ENCODE measurements at places on chromosomes 3 and 15.

GRCh38 chr3:177753451-177754155, 556.3 kb upstream of the TBL1XR1 start:
- DNase-seq: no peak

- no peak for DNase-seq
Observed at GRCh38 chr3:130688015-130688688, 58.5 kb downstream of the PIK3R4 start.

- DNase-seq: no peak
Observed at GRCh38 chr3:177424521-177424920, 227.2 kb upstream of the TBL1XR1 start.

- no peak for DNase-seq
Observed at GRCh38 chr15:101048176-101048575, 129.0 kb downstream of the LRRK1 start.

DNA sequence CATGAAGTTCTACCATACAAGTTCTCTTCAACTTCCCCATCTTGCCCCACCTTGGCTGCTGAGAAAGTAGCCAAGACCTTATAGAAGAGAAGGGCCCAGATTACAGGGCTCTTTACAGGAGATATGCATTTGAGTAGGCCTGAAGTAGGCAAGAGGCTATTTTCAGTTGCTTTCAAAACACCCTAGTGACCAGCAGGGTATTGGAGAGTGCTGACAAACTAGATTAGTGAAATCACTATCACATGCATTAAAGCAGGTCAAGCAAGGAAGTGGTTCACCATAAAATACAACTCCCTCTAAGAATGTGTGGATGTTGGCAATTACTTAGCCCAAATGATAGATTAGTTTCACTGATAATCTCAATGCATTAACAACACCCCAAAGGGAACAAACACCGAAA, 2.7 kb upstream of the LZTFL1 start:
- DNase-seq: no peak

- no peak for DNase-seq
Observed at GRCh38 chr15:78133801-78134200, 2.6 kb upstream of the CIB2 start.

DNA sequence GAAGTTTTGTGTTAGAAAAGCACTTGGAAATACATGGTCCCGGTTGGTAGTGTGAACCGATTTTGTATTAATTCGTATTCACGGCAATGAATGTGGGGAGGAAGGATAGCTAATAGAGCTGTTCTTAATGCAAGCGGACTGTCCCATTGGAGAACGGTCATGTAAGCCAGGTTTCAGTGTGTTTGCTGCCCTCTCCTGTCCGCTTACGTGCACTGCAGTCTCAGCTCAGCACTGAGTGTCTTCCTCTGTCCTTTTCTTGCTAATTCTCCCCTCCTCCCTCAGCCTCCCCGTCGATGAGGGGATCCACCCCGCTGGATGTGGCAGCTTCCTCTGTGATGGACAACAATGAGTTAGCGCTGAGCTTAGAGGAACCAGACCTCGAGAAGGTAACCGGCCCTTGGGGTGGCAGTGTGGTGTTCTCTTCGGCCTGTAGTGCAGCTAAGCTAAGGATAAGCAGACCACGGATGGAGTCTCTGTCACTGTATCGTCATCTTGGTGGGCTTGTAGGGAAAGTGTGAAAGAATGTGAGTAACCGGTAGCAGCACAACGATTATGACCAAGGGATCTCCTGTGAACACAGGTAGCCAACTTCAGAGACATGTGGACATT, 267.5 kb upstream of the CHRM5 start:
- DNase-seq: peak; percentile 27

- peak; percentile 49 for DNase-seq
Observed at GRCh38 chr15:80778964-80779657, at the start of gene CEMIP. Gene CEMIP (plus strand): TSS chr15:80779370. CDS start chr15:80873880, 94,510 bp downstream.

DNA sequence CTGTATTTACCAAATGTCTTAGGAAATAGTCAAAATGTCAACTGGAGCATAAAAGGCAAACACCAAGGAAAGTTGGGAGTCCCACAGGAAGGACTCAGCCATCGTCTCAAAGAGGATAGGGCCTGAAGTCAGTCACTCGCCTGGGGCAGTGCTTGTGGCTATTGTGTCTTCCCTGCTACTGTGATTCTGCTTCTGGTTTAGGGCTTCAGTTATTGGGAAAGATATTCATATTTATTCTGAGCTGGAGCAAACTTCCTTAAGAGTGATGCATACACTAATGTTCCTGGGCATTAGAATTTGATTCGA, 118.1 kb downstream of the EDEM1 start:
- no peak for DNase-seq

GRCh38 chr3:177641206-177641605, 443.9 kb upstream of the TBL1XR1 start:
- no peak for DNase-seq

GRCh38 chr15:44157679-44158078, 37.4 kb downstream of the FRMD5 start:
- no peak for DNase-seq

DNA sequence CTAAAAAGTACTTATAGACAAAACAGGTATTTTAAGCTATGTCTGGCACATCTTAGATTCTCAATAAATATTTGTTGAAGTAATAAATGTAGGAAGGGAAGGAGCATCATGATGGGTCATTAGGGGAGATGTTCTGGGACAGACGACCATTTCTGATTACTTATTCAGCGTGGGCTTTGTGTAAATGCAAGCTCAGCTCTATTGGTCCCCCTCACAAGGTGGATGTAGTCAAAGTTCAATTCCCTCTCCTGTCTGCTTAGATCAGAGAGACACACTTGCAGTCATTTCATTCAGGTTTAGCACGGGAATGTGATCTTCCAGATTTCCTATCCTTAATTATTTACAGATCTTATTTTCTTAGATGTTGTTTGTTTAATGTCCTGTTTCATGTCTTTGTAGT, 7.5 kb downstream of the GAP43 start:
- DNase-seq: no peak

- no peak for DNase-seq
Observed at GRCh38 chr3:158105710-158106253, 438 bp downstream of the SHOX2 start.

- no peak for DNase-seq
Observed at GRCh38 chr3:20743553-20744321, 557.7 kb upstream of the SGO1 start.

DNA sequence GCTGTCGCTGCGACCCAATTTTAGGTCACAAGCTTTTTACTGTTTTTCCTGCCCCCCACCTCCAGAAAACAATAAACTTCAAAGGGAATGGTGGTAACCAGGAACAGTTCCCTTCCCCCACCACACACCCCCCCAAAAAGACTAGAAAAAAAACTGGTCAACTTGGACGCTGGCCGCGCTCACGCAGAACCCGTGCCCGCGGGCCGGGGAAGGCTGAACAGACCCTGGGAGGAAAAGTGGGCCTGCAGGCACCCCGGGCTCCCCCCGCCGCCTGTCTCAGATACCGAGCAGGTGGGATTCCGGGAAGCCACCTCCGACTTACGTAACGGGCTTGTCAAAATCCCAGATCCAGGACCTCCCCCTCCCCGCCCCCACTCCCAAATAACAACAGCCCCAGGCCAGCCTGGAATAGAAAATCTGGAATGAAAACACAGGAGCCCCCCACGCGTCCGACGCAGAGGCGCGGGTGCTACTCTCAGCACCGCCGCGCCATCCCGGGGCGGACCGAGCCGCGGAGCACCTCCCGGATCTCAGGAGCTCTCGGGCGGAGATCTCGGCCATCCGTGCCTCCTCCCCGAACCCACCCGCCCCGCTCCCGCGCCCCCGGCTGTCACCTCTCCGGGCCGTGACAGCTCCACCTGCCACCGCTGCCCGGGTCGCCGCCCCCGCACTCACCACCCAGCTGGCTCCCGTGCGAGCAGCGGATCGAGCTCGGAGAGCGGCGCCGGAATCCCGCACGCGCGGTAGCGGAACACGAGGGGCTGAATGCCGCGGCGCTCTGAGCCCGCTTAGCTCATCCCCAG, 557 bp downstream of the DENND4A start:
- no peak for DNase-seq

DNA sequence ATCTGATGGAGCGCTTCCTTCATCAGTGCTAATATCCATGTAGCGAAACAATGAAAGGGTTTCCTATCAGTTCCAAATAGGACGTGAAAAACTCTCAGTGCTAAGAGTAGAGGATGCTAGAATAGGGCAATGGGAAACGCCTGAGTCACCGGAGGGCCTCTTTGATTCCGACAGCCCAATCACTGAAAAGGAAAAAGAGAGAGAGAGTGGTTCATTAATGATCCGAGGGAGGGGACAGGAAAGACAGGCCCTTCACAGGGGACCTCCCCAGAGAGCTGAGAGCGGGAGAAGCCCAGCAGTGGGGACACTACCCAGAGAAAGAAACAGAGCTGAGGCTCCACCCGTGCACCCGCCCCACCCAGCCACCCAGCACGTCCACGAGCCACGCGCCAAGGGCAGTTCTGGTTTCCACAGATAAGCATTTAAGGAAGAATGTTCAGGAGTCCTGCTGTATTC, 76.9 kb downstream of the RPN1 start:
- DNase-seq: no peak

DNA sequence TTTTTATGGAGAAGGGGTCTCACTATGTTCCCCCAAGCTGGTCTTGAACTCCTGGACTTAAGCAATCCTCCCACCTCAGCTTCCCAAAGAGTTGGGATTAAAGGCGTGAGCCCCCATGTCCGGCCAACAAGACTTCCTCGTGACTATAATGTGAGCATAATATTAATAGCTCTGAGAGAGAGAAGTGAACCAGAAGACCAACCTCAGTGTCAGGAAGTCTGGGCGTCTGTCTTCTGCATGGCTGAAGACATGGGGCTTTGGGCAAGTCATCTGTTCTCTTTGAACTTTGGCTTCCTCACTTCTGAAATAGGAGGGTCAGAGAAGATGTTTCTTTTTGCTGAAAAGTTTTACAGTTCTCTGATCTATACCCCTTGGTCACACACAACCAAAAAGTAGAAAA, 92.1 kb downstream of the SLC49A4 start:
- DNase-seq: no peak

- no peak for DNase-seq
Observed at GRCh38 chr3:13966302-13966701, 86.4 kb upstream of the WNT7A start.

DNA sequence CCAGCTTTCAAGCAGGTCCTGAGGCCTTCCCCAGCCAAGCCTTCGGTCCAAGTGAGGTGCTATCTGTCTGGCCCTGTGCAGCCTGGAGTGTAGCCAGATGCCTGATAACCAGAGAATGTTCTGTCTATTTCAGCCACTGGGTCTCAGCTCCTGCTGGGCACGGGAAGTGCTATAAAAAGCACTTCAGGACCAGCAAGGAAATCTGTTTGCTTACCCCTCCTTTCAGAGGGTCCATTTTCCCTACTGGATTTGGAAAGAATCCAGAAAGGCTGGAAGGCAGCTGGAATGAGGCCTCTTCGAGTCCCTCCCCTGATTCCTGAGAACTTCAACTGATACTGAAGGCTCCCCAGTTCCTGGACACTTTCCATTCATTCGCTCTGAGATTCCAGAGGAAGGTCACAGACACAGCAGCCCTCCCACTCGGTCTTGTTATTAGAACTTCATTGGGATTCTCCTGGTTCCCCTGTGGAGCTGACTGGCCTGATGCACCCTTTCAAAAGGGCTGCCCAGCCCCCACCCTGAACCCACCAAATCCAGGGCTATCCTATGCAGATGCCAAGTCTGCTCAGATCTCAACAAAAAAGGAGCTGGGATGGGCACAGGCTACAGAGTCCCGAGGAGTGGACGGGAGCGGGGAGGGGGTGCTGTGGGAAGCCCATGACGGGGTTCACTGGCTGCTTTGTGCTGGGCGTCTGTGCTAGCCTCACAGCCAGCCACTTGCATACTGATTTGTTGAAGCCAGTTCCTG, 70.4 kb downstream of the UMPS start:
- no peak for DNase-seq

DNA sequence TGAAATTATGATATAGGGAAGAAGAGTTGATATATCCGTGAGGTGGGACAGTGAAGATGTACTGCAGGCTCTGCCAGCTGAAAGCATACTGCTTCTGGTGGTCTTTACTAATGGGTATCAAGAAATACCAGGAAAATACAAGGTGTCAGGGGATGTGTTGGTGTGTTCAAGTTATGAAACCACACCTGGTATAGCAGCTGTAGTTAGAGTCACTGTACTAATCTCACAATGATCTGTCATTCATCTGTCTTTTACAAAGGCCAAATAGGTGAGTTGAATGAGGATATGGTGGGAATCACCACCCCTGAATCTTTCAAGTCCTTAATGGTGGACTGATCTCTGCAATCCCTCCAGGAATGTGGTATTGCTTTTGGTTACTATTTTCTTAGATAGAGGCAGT, 152.7 kb downstream of the NFKBIZ start:
- no peak for DNase-seq

DNA sequence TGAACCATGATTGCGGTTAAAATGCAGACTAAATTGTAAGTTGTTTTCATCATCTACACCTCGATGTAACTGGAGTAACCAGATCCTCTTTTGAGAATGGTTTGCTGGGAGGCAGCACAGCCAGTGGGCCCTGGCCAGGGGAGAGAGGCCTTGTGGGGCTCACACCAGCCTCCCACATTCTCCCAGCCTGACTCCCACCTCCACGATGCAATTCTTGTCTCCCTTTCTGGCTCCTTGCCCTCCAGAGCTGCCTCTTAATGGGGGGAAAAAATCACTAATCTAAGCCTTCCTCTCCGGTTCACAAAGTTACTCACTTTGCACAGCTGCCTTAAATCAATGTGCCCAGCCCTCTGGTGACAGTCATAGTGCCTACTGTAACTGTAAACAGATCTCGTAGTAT, 17.9 kb upstream of the PAQR5 start:
- no peak for DNase-seq

DNA sequence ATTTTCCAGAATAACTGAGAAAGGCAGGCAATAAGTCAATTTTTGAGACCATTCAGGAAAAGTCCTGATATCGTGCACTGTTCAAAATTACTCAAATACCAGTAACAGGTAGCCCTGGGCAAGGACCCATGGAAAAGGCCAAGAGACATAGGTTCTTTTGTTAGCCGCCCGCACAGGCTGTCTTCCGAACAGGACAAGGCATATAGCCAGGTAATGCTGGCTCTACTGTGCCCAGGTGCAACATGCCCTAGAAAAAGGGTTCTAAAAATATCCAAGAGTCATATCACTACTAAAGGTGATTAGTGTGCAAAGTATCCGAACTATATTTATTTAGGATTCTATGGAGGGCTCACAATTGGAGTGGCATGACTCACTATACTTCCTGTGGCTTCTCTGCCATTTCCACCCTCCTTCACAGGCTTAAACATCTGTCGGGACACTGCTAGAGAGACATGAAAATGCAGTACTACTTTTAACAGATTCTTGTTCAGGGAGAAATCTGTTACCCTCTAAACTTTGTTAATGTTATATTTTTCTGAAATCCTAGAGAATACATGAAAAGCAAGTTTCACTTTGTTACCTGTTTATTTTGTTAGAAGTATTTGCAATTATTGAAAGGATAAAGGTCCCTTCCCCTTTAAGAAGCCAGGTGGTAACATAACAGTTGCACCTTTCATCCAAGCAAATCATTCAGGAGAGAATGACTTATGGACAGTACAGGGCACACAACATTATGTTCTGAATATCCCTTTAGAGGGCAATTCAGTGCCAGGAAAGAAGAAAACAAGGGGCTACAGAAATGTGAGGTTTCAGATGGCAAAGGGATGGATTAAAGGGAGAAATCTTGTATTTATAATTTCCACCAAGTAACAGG, 293.3 kb upstream of the THBS1 start:
- DNase-seq: no peak
